Amniotic stem cell (primary cell): ENCODE measurements at places on chromosomes 3 and 15.

DNA sequence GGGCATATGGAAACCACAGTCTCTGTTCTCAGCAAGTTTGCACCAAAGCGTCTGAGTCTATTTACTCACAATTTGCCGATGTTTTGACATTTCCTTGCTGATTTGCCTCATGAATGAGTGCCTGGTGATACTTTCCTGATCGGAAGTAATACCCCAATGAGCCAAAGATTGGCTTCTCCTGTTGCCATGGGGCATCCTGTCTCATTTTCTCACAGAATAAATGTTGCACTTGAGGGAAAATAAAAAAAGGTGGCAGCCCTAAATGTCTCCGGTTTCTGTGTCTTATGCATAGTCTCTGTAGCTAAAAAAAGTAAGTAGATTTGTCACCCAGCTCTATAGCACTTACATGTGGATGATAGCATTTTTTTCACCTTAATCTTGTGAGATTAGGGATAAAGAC, 73.7 kb upstream of the CADPS start:
- no peak for DNase-seq

GRCh38 chr3:167106456-167106855, 273.6 kb downstream of the ZBBX start:
- no peak for DNase-seq

DNA sequence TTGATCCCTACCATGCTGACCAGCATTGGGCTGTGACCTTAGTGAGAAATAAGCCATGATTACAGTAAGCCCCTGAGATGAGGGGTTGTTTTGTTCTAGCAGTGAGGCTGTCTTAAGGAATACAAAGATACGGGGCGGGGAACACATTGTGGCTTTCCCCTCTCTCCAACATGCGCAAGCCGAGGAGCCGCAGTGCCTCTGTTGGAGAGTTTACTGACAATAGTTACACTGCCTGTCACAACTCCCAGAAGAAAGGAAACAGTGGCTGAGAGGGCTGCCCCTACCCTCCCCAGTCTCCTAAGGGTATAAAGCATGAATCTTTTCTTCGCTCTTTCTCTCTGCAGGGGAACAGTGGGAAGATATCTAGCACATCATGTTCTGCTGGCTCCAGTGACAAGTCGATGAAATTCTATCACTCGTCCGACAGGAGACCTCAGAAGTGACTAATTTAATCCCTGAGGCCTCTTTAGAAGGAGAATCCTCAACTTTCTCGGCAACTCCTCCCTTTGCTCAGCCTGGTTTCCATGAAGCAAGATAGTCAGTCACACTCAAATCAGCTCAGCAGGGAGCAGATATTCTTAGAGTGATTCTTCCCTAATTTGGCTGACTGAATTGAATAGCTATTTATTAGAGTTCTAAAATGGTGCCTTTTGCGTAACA, 409.0 kb upstream of the PROK2 start:
- DNase-seq = no peak

DNA sequence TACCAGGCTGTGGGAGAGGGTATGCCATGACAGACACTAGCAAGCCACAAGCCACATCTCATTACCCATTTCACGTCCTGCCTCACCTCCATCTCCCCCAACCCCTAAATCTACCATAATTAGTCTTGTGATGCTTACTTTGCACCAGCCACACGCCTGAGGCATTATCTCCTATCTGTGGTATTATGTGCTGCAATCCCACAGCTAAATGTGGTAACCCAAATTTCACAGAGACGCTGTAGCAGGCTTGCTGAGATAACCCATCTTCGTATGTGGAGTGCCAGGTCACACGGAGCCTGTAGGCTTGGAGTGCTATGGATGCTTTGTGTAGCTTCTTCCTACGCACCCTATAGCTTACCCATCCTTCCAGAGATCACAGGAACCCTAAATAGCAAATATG, 256.7 kb upstream of the KCNH8 start:
- DNase-seq = no peak
